ENCODE measurements at places on chromosomes 7 and 10. TPM values are rescaled to one million over a fixed set of nuclear protein-coding genes. Genes with fewer than 3 reads are reported as not detected.

GSTO2 gene
- total RNA-seq = 13.8 TPM

RADIL gene
- 9.3 TPM for total RNA-seq

CYP17A1 gene
- not detected for total RNA-seq

DNA sequence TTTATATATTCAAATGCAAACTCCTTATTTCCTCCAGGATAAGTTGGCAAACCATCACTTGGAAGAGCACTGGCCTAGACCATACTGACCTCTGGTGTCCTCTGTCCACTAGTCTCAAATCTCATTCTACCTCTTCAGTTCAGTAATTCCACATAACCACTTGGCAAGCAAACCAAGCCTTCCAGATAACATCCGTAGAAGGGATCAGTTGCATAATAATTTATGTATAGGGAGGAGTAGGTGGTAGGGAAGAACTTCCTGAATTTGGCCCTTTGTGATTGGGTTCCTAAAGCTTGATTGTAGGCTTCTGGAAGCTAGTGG is 55.0 kb downstream of the WAC start:
- H3K27me3 ChIP-seq = no peaks in the 10 kb centered on the region
- DNase-seq = no peak
- no peak overlapping the region for H3K4me3 ChIP-seq

- H3K36me3 ChIP-seq = no peaks in the 10 kb centered on the region
- no peaks in the 10 kb centered on the region for H3K27me3 ChIP-seq
- DNase-seq = no peak
- H3K27ac ChIP-seq = 0 out of 2 replicates have a peak overlapping the region, but pooled peaks have one; percentile 87
- peaks cover 29% of the 10 kb centered on the region for H3K4me1 ChIP-seq
Observed at GRCh38 chr7:123746931-123747488, 1.8 kb downstream of the WASL start.

DNA sequence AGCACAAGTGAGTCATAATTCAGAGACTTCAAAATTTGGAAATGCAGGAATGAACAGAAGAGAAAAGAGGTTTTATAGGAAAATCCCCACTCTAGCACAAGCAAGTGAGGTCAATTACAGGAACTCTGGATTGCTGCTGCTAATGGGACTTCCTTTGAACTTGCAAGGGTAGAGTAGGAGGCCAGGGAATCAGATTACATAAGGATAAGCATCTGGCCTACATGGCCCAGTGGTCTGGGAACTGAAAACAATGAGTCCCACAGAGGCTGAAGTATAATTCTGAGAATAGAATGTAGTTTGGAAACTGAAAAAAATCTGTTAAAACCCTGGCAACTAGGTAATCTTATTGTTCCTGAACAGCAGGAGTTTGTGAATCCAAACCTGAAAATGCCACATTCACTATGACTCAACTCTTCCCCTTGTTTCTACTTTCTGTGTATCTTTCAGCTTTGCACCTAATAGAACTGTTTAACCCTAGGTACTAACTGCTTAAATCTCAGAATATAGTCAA is 66.5 kb downstream of the CTNNA3 start:
- H3K4me3 ChIP-seq = no peak overlapping the region
- no peak overlapping the region for H3K27ac ChIP-seq
- no peaks in the 10 kb centered on the region for H3K36me3 ChIP-seq
- H3K27me3 ChIP-seq = peaks cover 20% of the 10 kb centered on the region
- 0 out of 2 replicates have a peak, but pooled peaks cover 5% of the 10 kb centered on the region for H3K4me1 ChIP-seq

DNA sequence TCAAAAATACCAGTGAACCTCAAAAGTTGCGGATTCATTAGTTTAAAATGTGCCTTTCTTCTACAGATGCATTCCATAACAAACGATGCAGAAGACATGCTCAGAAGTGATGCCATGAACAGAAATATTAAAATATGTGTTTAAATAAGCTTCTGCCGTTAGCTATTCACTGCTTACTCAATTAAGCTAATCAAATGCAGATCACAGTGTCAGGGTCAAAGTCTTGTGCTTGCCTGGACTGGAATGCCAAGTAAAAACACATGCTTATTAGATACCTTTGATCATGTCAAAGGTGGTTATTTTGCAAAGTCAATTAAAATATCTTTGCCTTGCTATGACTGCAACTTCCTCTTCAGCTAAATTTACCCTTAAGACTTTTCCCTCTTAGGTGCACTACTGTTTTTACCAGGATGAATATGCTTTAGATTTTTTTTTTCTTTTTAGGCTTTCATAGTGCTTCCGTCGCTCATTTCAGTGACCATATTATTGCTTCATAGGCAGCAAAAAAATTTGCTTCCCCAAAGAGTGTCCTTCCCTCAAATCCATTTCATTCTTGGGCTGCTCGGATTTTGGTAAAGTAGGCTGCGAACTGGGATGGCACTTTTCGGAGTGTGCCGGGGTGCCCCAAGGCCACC is 905 bp downstream of the ASB13 start:
- H3K27ac ChIP-seq = no peak overlapping the region
- peak overlapping the region; percentile 80 for H3K4me3 ChIP-seq

DNA sequence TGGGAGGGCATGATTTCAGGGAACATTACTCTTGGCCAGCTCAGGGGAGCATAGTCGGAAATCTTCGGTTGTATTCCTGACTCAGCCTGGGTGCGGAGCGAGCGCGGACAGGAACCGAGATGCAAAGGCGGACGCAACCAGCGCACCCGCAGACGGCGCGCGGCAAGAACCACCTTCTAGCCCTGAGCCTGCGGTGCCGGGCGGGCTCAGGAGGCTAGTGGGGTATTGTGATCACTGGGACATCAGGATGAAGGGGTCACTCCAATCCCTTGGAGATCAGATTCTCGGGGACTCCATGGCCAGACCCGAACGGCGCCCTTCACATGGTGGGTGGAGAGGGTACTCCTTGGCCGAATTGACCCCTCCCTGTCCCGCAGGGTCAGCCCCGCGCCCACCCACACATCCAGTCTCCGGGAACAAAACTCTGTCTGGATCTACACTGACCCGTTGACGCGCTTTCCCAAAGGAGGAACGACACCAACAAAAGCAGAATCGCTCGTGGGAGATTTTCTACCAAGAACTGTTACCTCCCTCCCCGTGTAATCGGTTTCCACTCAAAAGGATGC is 730.5 kb downstream of the ZWINT start:
- no peak overlapping the region for H3K27ac ChIP-seq
- H3K4me3 ChIP-seq = peak overlapping the region; percentile 80
- peaks cover 13% of the 10 kb centered on the region for H3K27me3 ChIP-seq
- DNase-seq = peak; percentile 37
- peaks cover 13% of the 10 kb centered on the region for H3K4me1 ChIP-seq
- no peaks in the 10 kb centered on the region for H3K36me3 ChIP-seq

- no peak overlapping the region for H3K27ac ChIP-seq
- no peak overlapping the region for H3K4me3 ChIP-seq
- H3K27me3 ChIP-seq = 0 out of 2 replicates have a peak, but pooled peaks cover 4% of the 10 kb centered on the region
- peak; percentile 26 for DNase-seq
Observed at GRCh38 chr7:53383131-53383530, 347.7 kb downstream of the POM121L12 start.

- no peak overlapping the region for H3K4me3 ChIP-seq
- no peak for DNase-seq
- peaks cover 36% of the 10 kb centered on the region for H3K4me1 ChIP-seq
- H3K36me3 ChIP-seq = no peaks in the 10 kb centered on the region
- H3K27me3 ChIP-seq = no peaks in the 10 kb centered on the region
Observed at GRCh38 chr7:134534633-134535032, 7.3 kb downstream of the AKR1B10 start.

DNA sequence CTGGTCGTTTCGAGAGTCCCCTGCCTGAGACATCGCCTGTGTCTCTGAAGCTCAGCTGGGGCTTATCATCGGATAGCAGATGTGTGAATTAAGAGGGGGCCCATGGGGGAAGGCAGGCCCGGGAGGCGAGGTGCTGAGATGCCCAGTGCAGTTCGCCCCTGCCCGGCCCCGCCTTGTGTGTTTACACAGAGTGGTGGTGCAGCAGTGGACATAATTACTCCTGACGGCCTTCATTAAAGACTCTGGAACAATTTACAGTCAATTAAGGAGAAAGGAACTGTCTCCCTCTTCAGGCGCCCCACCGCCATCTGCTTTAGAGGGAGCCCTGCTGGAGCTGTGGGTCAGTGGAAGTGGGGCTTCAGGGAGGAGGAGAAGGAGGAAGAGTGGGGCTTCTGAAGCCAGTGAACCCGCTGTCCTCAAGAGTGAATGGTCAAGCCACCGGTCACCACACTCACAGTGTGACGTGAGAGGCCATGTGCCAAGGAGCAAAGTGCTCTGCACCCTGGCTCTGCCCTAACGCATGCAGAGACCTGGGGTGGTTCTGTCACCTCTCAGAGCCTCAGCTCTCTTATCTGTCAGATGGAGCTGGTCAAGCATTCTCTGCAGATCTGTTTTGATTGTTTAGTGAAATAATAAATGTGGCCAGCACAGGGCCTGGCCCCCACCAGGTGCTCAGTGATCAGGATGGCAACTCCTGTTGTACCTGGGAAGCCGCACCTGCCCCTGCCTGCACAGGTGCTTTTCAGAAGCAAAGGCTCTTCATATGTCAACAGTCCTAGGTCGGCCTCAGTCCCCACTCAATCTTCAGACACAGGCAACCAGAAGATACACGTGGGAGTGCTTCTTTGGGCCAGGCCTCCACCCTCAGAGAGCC is 65.6 kb downstream of the CDH23 start:
- H3K27me3 ChIP-seq = peaks cover 36% of the 10 kb centered on the region
- no peak overlapping the region for H3K4me3 ChIP-seq
- no peak overlapping the region for H3K27ac ChIP-seq
- DNase-seq = no peak
- H3K36me3 ChIP-seq = no peaks in the 10 kb centered on the region

Data from PC-3 (cell line).